ENCODE measurements at places on chromosomes 16 and 17.

DNA sequence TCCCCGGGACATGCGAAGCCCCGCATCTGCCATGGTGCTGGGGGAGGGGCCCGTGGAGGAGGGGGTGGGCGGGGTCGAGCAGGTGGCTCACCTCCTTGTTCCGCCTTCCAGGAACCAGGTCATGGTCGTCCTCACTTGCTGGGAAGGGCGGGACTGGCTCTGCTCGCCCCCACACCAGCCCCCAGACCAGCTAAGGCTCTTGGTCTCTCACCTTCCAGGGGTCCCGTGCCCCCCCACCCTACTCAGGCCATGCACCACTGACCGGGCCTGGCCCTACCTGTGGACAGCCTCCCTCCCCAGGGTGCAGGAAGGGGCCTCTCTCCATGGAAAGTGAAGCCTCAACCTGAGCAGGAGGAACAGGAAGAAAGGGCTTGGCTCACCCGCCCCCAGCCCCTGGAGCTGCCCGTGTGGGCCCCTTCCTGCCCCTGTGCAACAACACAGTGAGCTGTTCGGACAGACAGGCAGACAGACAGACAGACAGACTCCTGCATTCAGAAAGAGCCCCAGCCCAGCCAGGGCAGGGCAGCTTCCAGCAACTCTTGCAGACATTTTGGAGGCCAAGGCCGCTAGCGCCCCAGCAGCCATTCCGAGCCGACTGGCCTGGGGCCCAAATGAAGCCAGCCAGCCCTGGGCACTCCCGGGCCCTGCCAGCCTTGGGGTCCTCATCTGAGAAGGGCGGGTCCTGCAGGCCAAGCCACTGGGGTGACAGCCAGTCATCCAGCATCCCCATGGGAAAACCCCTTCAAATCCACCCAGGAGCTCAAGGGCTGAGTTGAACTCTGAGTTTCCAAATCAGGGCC is 8.1 kb upstream of the KREMEN2 start:
- DNase-seq = no peak

- DNase-seq = no peak
Measured at GRCh38 chr17:67801626-67802175, 23.6 kb upstream of the BPTF start.

- DNase-seq = no peak
Measured at GRCh38 chr17:48442819-48443218, 12.8 kb upstream of the SKAP1 start.

DNA sequence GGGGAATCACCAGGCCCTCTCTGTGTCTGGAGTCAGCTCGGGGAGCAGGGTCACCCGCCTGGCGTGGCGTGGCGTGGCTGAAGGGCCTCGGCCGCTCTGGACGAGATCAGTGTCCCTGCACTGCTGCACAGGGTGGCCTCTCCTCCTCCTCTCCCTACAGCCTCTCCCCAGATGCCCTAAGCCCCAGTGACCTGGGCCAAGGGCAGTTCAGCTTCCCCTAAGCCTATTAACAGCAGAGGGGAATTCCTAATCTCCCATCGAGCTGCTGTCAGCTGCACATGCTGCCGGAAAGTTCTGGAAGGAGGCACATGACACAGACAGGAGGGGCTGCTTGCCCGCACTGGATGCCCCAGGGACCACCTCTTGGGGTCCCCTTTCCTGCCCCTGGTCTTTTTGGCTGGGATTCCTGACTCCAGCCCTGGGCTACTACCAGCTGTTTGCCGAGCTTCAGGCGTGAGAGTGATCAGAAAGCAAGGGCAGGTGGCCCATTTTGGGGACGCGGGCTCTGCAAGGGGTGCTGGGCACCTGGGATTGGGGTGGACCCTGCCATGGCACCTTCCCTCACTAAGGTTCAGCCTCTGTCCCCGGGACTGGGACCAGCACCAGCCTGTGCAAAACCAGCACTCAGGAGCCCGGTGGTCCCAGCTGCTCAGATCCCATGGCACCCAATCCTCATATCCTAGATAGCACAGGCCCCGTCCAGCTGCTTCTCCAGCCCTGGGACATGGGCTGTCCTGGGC is 794 bp downstream of the PDE6G start:
- no peak for DNase-seq

- no peak for DNase-seq
Measured at GRCh38 chr16:84670063-84670462, 21.8 kb downstream of the KLHL36 start.

- DNase-seq = no peak
Measured at GRCh38 chr16:4691666-4692412, 1.5 kb upstream of the NUDT16L1 start.

GRCh38 chr17:79619636-79620206 is 8.9 kb upstream of the RBFOX3 start:
- DNase-seq = no peak

- DNase-seq = no peak
Measured at GRCh38 chr17:27321372-27321771, 27.5 kb downstream of the WSB1 start.

- no peak for DNase-seq
Measured at GRCh38 chr16:67226295-67226803, 581 bp upstream of the TMEM208 start.

DNA sequence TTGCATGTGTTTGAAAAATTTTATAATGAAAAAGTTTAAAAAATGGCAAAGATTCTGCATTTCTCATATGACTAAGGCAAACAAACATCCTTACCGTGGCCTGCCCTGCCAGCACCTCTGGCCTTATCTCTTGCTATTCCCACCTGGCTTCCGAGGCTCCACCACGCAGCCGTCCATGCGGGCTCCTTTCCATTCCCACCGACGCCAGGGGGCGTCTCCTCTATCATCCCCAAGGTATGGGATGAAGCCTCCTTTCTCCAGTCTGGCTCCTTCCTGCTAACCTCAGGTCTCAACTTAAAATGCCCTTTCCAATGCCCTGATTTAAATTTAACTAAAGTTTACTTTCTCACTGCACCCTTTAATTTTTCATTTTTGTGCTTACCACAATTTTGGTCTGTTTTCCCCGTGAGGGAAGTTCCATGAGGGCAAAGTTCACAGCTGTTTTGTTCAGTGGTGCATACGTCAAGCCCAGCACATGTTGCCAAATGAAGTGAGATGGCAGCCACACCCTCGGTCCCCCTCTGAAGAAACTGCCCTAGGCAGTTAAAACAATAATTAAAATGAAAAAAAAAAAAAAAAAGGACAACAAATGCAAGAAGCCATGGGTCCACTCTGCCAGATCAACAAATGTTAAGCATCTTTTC is 13.3 kb upstream of the SDK2 start:
- peak; percentile 41 for DNase-seq

DNA sequence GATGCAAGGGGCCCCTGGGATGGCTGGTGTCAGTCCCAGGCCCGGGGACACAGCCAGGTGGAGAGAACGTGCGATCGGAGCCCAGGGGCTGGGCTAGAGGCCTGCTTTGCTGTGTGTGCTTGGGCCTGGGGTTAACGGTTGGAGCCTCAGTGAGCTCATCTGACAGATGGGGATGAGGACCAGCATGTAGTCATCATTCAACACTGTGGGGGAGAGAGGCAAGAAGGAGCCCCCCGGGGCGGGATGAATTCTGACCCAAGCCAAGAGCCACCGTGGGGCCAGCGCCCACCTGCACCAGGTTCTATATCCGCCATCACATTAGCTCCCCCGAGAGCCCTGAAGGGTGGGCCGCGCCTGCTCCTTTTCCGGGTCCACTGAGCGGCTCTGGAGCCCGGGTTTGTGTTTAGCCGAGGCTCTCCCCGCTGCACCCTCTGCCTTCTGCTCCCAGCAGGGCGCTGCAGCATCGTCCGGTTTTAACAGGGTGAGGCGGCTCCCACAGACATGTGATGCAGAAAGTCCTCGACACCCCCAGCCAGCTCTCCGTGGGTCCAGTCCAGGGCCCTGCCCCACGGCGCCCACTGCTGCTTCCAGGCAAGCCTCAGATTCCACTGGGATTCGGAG is 365.7 kb downstream of the SEC14L1 start:
- DNase-seq = no peak

- DNase-seq = peak; percentile 35
Measured at GRCh38 chr16:66899945-66900710, 18.6 kb downstream of the CDH16 start.

DNA sequence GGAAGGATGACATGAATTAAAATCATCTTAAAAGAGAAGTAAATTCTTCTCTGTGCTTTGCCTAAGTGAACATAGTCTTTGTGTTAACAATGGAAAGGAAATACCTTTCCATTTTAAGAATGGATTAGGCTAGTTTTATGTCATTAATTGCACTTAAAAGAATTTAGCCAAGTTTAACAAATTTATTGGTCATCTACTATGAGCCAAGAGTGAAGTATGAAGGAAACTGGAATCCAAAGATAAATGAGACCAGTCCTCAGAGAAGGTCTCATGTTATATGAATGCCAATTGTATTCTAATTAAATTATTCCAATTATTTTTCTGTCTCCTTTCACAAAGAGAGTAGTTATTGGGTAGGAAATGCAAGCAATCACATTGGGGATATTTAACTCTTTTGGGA is 741.3 kb upstream of the SOX9 start:
- no peak for DNase-seq

DNA sequence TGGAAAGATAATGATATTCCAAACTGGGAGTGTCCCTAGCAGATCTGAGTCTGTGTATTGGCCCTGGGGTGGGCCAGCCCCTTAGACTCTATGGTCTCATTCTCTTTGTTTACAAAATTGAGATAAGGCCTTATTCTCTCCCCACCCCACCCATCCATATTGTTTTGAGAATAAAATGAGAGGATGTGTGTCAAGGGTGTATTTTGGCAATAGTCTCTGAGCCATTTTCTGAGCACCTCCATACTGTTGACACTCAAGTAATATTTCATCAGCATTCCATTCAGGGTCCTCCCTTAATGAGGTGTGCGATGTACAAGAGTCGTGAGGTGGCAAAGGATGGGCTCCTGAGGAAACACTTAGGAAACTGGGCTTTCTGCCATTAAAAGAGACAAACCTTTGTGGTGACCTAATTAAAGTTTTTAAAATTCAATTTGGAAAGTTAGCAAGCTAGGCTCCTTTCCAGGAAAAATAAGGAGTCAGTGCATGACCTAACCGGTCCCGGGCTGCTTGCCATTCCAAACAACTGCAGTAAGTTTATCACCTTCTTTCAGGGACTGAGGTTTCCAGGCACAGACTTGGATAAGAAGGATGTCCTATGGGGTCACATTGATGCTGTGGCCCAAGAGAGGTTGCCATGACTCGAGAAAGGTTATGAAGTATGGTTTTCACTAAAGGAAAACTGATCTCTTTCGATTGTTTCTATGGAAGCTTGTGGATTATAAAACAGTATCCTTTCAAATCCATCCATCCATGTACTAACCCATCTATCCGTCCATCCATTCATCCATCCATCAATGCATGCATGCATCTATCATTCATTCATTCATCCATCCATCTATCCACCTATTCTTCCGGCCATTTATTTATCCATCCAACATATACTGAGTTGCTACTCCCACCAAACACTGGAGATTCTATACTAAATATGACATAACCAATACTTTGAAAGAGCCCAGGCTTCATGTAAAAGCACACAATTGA is 443.3 kb downstream of the UTP18 start:
- no peak for DNase-seq

- no peak for DNase-seq
Measured at GRCh38 chr16:14202697-14203096, 131.6 kb downstream of the MRTFB start.
